ENCODE measurements at places on chromosomes 2 and 18.

DNA sequence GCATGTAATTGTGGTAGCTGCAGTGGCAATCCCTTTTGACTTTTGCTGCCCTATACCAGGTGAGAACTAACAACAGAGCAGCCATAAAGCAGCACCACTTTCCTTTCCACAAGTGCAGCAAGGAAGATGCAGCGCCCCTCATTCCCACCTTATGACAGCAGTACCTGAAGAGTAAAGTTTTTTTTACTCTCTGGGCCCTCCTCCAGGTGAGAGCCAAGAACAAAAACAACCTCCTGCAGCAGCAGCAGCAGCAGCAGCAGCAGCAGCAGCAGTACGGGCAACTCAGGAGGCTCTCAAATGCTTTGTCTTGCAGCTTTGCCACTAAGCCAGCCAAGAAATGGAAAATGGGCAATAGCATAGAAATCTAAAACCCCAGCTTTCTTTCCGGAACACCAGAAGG is 397.5 kb downstream of the FIGN start:
- no peak for DNase-seq

DNA sequence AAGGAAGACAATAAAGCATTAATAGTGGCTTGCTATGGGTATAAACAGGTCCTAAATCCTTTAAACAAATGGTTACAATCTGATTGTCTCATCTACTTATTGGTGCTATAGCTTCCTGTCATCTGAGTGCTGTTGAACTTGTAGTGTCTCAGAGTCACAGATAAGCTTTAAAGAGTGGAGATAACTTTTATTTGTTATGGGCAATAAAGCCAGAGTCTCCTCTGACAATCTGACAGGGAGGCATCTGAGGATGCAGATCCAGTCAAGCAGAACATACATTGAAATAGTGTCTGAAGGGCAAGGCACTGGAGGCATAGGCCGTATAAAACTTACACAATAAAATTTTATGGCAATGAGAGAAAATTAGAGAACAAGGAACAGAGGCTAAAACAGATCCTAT is 1132.4 kb upstream of the CDH2 start:
- DNase-seq = no peak

- no peak for DNase-seq
Observed at GRCh38 chr2:44155666-44156446, 12.8 kb upstream of the PPM1B start.

DNA sequence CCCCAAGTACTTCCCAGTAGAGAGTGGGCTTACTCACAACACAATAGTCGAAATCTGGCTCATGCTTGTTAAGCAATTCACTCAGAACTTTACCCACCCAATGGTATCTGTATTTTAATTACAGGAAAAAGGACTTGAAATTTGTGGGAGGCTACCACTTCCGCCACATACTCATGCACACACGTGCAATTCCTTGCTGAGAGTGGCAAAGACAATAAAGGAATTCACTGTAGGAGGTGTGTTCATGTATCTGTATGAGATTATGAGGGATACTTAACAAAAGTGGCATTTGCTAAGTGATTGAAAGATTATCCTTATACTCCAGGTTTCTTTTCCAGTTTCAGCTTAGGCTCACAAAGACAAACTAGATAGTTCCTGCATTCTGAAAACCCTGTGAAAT is 14.9 kb upstream of the LYPD6 start:
- DNase-seq = no peak

DNA sequence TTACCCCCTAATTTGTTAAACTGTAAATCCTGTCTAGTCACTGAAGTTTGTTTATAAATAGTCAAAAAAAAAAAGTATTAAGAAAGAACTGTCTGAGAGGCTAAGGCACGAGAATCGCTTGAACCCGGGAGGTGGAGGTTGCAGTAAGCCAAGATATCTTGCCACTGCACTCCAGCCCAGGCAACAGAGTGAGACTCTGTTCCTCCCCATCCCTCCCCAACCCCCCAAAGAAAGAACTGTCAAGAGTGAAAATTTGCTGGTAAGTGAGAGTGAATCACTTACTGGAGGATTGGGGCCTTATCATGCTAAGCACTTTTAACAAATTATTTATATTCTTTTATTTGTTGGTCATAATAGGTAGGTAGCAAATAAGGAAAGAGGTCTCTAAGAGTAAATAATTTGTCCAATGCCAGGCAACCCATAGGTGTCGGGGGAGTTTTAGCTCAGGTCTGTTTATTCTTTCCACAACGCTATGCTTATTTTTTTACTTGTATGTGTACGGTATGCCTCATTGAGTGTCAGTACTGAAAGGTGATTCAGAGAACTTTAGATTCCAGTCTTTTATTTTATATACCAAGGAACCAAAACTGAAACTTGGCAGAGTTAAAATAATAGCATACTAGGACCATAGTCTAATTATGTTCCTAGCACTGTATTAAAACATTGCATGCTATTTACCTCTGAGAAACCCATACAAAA is 2.5 kb downstream of the TAF4B start:
- no peak for DNase-seq

DNA sequence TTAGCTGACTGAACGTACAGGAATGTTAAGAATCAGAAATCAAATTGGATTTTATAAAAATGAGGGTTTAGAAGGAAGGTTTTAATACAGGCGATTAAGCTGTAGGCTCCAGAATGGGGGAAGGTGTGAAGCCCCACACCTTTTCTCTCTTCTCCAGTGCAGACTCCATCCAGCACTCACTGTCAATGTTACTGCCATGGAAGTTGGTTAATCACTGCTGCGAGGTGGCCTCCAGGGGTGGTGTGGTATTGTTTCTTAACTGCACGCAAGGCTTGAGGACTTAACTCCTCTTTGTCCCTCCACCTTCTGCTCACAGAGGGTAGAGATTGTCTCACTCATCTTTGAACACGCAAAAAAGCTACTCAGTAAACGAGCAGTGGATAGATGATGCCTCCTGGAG is 26.9 kb upstream of the YWHAQ start:
- no peak for DNase-seq

GRCh38 chr18:32801228-32801627 is 28.4 kb upstream of the KLHL14 start:
- no peak for DNase-seq

DNA sequence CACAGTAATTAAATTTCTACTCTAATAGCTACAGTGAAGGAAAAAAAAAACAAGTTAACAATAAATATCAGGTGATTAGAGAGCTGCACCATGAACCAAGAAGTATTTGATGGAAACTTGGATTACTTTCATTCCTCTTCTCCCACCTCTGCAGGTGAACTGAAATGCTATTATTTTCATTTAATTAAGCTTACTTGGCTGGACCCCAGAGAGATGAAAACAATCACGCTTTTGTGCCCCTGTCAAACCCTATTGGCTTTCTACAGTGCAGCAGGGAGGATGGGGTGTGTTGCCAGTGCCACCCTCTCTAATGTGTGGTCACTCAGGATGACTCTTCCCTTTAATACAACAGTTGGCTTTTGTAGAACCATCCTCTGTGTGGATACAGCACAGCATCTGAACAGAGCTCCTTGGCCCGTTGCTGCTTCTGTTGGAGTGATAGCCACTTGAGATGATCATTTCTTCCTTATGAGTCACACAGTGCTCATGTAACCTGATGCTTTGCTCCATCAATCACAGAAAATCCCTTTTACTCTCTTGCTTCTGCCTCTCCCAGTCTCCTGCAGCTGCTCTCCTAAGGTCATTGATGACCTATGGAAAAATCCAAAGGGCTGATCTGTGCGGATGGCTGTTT is 5.5 kb upstream of the ARL4C start:
- no peak for DNase-seq

- no peak for DNase-seq
Observed at GRCh38 chr18:79599441-79599931, 80.1 kb upstream of the CTDP1 start.

DNA sequence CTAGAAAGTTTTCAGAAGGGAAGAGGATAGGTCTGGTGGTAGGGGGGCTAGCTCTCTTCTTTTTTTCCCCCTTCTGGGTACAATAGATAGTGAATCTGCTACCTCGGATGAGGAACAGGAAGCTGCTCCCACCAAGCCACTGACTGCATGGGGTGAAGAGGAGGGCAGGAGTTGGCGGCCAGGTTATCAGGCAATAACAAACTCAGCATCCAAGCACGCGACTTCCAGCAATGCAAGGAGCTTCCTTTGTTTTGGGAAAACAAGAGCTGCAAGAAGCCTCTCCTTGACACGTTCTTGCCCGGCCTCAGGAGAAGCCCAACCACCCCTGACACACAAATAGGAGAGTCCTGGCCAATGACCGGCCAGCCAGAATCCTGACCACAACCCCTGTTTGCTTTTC is 32.2 kb downstream of the NHEJ1 start:
- no peak for DNase-seq

DNA sequence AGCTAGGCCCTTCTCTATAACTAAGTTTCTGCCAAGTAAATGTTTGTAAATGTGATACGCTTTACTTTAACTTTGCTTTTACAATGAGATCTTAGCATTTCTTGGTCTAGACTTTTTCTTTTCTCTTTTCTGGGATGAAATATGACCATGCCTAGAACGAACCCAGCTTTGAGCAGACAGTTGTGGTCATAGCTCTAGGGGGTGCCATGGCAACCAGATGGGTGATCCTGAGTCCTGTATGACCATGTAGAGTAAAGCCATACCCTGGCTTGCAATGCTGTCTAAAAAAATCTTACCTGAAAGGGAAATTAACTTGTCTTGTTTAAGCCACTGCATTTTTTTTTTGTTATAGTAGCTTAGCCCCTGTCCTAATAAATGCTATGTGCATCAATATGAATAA is 956.3 kb downstream of the SLC4A3 start:
- no peak for DNase-seq

DNA sequence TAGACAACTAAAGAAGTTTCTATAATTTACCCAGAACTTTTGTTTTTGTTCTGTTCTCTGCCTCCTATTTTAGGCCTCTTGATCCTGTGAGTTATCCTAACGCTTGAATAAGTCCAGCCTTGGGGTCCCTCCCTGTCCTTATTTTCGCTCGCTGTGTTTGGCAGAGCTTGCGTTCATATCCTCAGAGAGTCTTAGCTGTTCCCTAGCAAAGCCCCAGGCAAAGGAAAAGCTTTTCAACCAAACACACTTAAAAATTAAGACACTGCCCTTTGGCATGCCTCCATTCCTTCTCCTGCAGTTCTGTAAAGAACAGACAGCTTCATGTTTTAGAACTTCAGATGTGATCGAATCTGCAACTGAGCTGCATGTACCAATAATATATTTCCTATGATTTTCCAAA is 517.2 kb downstream of the SUCLG1 start:
- DNase-seq = no peak

DNA sequence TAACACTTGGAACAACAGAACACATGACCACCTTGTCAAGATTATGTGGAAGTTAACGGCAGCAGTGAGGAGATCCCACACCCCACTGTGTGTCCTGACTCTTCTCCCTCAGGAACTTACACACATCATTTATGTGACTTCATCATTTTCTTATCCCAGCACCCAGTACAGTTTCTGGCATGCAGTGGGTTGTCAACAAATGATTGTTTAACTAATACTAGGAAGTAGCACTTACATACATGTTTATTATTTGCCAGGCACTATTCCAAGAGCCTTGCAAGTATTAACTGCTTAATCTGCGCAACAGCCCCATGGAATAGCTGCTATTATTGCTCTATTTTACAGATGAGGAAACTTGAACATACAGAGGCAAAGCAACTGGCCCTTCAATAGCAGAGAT is 391.5 kb downstream of the TXNL1 start:
- no peak for DNase-seq

GRCh38 chr2:206657087-206657486 is 14.8 kb downstream of the FAM237A start:
- no peak for DNase-seq

GRCh38 chr2:11155381-11156035 is at the start of gene SLC66A3:
SLC66A3 (plus strand) TSS chr2:11155467; CDS start chr2:11155547, 80 bp downstream.
- DNase-seq = no peak

DNA sequence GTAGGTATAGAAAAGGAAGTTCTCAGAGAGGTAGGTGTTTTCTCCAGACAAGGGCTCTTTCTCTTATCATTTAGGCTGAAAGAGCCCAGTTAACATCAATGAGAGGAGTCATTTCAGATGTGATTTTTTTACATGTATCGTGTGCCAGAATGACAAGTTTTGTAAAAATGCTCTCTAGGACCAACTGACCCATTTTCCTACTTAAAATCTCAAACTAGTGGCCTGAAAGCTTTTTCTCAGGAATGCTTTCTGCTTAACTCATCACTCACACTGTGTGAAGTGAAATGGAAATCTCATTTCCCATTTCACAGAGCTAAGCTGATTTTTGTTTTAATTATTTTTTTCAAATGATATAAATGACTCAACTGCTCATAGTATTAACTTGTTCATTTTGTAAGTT is 128.7 kb upstream of the CYP26B1 start:
- no peak for DNase-seq

DNA sequence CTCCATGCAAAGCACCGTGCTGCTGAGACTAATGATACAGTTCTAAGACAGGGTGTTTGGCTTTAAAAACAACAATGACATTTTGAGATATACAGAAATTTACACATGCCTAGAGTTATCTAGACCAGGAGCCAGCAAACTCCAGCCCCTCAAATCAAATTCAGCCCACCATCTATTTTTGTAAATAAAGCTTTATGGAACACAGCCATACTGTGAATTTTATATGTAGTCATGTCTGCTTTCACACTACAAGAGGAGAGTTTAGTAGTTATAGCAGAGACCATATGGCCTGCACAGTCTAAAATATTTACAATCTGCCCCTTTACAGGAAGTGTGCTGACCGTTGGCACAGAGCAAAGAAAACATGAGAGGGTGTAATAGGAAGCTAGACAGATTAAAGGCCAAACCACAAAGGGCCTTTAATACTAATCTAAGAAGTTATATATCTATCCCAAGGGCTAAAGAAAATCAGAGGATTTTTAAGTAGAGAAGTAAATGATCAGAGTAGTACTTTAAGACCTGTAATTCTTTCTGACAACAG is 39.4 kb downstream of the NBAS start:
- no peak for DNase-seq

DNA sequence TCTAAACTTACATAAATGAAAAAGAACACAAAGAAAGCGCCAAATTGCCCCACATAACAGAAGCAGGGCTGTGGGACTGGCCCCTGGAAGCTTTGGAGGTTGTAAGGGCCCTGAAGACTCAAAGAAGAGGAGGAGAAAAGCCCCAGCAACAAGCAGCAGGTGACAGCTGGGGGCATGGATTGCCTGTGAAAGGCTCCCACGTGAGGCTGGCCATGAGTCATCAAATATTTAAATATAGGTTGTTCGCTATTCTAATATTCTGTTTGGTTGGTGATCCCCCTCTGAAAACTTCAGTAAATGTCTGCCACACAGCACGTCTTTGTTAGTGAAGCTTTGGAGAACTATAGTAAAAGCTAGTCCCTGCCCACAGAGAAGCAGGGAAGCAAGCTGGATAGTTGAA is 132.4 kb downstream of the MREG start:
- no peak for DNase-seq

- no peak for DNase-seq
Observed at GRCh38 chr18:63141778-63142176, 177.8 kb downstream of the BCL2 start.
